GM23248 (cell line): ENCODE measurements at places on chromosomes 5 and 9. TPM values are rescaled to one million over a fixed set of nuclear protein-coding genes. Genes with fewer than 3 reads are reported as not detected.

The PRR7 gene
- 23.9 and 24.8 TPM in 2 replicates for total RNA-seq

The SV2C gene
- total RNA-seq = not detected in 2 replicates

The SHISAL2B gene
- not detected in 2 replicates for total RNA-seq

DNA sequence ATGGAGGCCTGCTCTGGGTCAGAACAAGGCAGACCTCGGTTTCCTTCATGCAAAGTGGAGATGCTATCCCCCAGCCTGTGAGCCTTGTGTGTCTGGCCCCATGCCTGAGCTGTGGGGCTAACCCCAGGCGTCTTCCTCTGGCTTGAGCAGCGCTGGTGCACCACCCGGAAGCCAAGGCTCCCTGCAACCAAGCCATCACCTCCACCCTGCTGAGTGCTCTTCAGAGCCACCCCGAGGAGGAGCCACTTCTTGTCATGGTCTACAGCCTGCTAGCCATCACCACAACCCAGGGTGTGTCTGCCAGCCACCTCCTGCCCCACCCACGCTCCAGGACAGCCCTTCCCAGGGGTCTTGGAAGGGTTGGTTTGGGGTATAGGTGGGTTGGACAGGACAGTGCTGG lies 16.2 kb downstream of the REXO4 start:
- DNase-seq = no peak

DNA sequence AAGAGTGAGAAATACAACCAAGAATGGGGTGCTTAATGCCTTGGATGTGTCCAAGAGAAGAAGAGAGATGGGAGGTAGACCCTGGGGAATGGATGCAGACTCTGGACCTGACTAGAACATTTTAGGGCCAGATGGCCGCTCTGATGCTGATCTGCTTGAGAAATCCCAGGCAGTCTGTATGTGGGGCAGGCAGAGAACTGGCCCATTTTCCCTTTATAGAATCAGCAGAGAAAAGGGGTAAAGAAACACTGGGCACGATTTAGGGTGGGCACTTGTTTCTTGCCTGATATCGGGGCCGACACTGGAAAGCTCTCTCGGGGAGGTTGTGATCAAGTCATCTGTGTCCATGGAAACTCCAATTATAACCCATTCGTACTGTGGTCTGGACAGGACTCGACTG lies 118.5 kb upstream of the FSTL4 start:
- no peak for DNase-seq
